ENCODE measurements at places on chromosomes 2 and 18.

- no peak for DNase-seq
Measured at GRCh38 chr18:43236921-43237320, 40.4 kb downstream of the SYT4 start.

GRCh38 chr18:9055185-9055584, 47.3 kb upstream of the NDUFV2 start:
- no peak for DNase-seq

GRCh38 chr2:179861416-179862067, at the start of gene ZNF385B:
ZNF385B (minus strand) TSS chr2:179861612.
- peak; percentile 70 for DNase-seq

GRCh38 chr2:46776687-46777327, 138.8 kb downstream of the MCFD2 start:
- DNase-seq = no peak

- DNase-seq = no peak
Measured at GRCh38 chr2:28544922-28545589, 49.2 kb downstream of the PLB1 start.
